ENCODE measurements at places on chromosomes 2 and 18.

GRCh38 chr2:150889141-150889540, 372.5 kb downstream of the RBM43 start:
- DNase-seq = no peak

- DNase-seq = no peak
These were observed 9.3 kb upstream of the TBC1D8 start for GRCh38 chr2:101160454-101160853.

DNA sequence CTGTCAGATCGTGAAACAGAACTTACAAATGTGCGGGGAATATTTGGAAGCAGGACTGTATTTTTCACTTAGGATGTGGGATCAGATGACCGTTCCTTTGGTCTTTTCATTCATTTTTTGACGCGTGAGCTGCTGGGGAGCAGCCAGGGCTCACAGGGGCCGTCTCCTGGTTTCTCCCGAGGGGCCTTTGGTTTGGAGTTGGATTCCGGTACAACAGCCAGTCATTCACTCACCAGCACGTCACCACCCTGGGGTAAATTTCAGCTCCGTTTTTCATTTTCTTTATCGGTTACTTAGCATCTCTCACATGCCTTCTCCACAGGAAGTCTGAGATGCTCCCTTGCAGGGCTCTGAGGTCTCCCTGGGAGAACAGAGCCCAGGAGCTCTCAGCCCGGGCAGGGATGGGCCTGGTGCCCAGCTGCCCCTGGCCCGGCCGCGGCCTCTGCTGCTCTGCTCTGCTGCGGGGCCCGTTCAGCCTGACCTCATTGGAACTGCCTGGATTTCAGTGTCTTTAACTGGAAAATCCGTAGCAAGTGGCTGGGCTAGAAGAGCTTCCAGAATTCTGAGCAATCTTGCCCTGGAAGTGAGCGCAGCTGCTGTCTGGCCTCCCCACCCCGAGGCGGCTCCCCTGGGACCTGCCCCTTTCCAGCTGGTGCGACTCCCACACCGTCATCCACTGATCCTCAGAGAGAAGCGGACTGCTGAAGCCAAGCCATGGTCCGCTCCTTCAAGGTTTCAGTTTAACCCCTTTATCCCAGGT, 335.6 kb downstream of the EIPR1 start:
- no peak for DNase-seq

- no peak for DNase-seq
These were observed 390.2 kb downstream of the THSD7B start for GRCh38 chr2:137155356-137156104.

DNA sequence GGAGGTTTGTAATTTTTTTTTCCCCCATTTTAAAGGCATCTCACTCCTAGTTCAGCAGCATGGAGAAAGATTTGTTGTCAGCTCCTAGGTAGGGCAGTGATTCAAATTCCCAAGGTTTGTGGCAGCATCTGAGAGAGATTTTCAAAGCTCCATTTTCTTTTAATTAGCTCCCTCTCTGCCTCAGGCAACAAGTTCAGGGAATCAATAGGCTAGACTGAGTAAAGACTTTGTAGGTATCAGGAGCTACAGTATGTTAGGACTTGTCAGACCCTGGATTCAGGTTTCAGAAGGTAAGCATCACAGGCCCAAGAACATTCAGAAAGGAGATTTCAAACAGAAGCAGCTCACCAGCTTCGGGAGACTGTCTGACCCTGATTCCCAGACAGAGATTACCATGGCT, 273.3 kb upstream of the ERBB4 start:
- DNase-seq = no peak

GRCh38 chr2:40197121-40197520, 254.8 kb downstream of the SLC8A1 start:
- no peak for DNase-seq

DNA sequence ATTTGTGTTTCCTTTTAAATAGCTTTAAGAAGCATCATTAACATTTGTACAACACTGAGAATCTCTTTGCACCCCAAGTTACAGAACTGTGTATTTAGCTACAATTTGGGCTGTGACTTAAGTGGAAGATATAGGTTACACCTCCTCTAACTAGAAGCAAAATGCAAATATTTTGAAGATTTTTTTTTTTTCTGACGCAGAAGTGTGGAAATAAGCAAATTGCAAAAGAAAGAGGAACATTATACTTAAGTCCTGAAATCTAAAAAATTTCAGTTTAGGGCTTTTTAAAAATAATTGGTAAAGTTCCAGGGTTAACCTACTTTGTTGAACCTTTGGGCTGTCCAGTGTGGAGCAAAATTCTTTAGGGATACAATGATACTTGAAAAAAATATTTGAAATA, 41.4 kb upstream of the RBMS1 start:
- DNase-seq = no peak
